ENCODE measurements at places on chromosomes 16 and 17.

- DNase-seq, result no peak
Measured at GRCh38 chr17:65797809-65798208, 236.4 kb upstream of the AXIN2 start.

GRCh38 chr17:64502809-64503208 lies 3.3 kb downstream of the DDX5 start:
- no peak for DNase-seq

DNA sequence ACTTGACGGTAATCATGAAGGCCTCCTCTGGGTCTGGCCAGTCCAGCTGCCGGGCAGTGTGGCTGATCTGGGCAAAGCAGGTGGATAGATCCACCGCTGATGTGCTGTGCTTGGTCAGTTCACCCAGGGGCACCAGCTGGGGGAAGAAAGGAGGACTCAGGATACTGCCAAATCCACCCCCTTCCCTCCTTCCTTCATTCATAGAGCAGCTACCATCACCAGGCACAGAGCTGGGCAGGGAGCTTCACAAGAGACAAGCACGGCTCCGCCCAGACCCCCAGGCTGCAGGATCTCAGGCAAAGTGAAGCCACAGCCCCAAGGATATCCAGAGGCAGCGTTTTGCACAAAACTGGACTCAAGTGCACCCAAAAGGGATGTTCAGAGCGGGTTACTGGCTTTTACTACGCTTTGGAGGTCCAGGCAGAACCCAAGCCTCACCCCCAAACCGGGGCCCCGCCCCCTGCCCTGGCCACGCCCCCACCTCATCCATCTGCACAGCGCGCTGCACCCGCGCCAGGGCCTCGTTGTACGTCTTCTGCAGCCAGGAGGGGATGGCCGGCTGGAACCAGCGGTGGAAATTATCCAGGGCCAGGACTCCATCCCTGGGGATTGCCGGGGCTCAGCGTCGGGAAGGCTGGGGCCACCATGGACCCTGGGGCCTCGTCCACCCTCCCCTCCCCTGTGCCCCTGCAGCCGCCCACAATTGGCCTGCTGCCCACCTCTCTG lies 9.1 kb downstream of the UNC13D start:
- DNase-seq, result no peak

GRCh38 chr17:4897198-4897687 lies 2.1 kb upstream of the C17orf107 start:
- DNase-seq, result no peak

DNA sequence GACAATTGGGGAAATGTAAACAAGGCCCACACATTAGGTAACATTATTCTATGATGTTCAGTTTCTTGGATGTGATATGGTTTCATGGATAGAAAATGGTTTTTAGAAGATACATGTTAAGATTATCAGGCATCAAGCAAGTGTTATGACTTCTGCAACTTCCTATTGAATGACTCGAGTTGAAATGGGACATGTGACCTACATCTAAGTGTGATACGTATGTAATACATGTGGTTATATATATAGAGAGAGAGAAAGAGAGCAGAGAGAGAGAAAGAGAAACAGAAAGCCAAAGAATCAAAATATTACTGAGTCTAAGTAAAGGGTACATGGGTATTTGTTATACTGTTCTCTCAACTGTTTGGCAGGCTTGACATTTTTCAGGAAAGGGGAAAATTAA lies 1.7 kb downstream of the TMEM170A start:
- no peak for DNase-seq

DNA sequence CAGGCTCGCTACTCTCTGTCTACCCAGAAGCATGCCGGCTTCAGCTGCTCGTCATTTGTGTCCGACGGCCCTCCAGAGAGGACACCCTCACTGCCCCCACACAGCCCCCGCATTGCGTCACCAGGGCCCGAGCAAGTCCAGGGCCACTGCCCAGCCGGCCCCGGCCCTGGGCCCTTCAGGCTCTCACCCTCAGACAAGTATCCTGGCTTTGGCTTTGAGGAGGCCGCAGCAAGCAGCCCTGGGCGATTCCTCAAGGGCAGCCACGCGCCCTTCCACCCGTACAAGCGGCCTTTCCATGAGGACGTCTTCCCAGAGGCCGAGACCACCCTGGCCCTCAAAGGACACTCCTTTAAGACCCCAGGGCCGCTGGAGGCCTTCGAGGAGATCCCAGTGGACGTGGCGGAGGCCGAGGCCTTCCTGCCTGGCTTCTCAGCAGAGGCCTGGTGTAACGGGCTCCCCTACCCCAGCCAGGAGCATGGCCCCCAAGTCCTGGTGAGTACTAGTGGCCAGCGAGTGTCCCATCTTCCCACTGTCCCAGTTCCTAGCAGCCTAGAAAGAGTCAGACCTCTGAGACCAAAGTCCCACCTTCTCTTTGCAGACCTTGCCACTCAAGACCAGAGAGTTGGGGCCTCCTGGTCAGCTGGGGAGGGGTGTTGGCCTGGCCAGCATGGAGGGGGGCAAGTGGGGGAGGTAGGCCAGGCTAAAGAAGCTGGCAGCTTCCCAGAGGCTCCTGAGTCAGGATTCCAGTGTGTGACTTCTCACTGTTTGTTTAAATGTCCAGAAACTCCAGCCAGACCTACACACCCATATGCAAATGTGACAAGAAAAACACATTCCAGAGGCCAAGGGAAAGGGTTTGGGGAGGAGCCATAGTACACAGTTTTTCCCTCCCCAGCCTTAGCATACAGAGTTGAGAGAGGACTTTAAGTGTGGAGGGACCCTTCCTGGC lies 18.6 kb downstream of the FOXN1 start:
- DNase-seq, result no peak

GRCh38 chr17:68955181-68955841 lies at the start of gene ABCA8:
Gene ABCA8, minus strand, starts transcription at chr17:68955392. Its CDS starts 13,358 bp downstream, at chr17:68942034.
- DNase-seq, result no peak

DNA sequence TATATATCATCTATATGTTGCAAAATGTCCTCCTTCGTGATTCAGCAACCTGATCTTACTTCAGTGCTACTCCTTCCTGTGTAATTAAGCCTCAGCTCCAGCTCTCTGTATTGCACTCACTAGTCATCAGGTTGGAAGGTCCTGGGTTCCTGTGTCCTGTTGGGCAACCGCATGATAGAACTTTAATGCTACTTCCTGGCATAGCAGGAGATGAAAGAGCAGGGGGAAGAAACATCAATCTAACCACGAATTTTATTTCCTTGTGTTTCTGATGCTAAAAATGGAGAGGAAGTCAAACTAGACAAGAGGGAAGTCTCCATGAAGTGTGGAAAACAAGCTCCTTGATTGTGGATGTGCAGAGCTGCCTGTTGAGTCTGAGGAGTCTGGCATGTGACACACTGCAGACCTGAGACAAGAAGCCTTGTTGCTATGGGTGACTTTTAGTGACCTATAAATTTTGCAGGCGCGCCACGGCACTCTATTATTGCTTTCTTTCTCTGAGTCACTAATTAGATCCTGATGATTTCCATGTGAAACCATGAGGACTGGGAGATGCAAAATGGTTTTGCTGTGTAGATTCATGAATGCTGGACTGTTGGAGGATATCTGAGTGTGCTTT lies 25.6 kb downstream of the IGSF6 start:
- no peak for DNase-seq

GRCh38 chr16:27722207-27722606 lies 172.3 kb downstream of the KATNIP start:
- no peak for DNase-seq

GRCh38 chr16:27199736-27200135 lies 3.6 kb upstream of the KDM8 start:
- no peak for DNase-seq

DNA sequence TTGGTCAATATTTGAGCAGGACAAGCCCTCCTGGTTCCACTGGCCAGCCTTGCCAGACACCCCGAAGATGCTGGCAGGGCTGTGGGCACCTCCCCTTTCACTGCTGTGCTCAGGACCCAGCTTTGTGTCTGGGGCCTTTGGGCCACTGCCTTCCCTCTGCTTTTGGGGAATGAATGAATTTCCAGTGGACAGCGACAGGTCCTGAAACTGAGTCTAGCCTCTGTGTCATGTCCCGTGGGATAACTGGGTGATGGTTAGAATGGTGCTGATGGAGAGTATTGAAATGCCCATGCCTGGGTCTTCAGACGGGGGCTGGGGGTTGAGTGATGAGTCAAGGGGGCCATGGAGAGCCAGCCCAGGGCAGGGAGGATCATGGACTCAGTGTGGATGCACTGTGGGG lies 135.8 kb downstream of the FOXL1 start:
- DNase-seq, result no peak

GRCh38 chr16:31008551-31008950 lies 1.9 kb downstream of the STX1B start:
- DNase-seq, result no peak

DNA sequence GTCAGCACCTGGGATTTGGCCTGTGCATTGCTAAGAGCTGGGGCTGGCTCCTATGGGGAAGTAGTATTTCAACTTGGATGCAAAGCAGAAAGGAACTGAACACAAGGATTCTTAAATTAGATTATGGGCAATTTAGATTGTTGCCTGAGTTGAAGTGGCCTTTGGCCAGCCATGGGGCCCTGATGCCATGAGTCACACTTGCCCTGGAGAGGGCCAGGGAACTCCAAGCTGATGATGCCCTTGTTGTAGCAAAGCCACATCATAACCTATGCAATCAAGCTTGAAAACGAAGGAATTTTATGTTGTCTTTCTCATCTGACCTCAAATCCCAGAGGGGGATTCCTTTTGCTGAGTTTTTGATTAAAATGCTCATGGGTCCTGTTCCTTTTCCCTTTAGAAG lies 3.9 kb upstream of the SPATA32 start:
- no peak for DNase-seq

DNA sequence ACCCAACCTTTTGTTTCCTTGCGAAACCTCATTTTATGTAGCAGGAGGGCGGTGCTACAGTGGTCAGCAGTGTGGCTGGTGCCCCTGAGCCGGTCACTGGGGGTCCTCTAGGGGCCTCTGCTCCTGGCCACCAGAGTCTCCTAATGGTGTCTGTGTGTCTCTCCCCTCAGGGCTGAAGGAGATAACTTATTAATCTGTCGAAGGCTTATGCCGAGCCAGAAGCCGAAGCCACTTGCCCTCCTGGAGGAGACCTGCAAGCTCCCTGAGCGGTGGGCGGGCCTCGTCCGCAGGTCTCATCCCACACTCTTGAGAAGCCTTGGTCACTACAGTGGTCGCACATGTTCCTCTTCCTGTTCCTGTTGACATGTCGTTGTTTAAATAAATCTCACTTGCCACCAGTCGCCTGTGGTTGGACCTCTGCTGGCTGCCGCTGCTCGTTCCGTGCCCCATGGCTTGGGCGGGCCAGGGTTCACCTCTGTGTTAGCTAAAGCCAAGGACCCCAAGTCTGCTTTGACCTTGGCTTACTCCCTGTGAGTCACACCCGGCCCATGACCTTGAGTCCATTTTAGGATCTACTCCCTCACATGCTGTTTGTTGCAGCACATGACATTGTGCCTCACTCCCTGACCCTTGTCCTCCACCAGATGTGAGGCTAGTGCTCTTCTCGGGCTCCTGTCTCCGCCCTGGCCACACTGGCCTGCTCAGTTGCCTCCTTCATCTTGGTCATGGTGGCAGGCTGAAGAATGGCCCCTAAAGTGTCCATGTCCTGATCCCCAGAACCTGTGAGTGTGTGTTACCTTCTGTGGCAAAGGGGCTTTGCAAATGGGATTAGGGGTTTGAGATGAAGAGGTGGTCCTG lies 38.7 kb upstream of the AQP8 start:
- no peak for DNase-seq

DNA sequence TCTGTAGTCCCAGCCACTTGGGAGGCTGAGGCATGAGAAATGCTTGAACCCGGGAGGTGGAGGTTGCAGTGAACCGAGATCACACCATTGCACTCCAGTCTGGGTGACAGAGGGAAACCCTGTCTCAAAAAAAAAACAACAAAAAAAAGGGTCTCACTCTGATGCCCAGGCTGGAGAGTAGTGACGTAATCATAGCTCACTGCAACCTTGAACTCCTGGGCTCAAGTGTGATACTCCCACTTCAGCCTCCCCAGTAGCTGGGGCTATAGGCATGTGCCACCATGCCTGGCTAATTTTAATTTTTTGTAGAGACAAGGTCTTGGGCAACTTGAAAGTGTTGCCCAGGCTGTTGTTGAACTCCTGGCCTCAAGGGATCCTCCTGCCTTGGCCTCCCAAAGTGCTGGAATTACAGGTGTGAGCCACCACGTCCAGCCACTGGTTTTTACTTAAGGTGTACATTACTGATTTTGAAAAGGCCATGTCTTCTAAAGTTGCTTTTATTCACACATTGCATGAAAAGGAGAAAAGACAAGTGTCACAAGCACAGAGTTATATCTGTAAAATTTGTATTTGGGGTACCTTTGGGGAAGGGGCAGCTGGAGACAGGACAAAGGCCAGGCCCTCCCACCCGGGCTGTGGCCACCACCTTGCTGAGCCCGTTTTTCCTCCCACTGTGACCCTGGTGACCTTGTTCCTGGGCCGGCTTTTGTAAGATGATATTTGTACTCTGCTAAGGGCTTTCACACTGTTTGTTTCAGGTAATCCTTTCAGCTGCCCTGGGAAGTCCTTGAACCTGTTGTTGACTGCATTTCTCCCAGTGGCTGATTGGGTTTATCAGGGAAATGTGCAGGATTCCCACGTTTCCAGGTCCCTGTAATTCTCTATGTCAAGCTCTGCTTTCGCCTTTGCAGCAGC lies 11.5 kb downstream of the GPT2 start:
- DNase-seq, result no peak

- no peak for DNase-seq
Measured at GRCh38 chr17:66789093-66789492, 45.8 kb upstream of the CACNG5 start.

DNA sequence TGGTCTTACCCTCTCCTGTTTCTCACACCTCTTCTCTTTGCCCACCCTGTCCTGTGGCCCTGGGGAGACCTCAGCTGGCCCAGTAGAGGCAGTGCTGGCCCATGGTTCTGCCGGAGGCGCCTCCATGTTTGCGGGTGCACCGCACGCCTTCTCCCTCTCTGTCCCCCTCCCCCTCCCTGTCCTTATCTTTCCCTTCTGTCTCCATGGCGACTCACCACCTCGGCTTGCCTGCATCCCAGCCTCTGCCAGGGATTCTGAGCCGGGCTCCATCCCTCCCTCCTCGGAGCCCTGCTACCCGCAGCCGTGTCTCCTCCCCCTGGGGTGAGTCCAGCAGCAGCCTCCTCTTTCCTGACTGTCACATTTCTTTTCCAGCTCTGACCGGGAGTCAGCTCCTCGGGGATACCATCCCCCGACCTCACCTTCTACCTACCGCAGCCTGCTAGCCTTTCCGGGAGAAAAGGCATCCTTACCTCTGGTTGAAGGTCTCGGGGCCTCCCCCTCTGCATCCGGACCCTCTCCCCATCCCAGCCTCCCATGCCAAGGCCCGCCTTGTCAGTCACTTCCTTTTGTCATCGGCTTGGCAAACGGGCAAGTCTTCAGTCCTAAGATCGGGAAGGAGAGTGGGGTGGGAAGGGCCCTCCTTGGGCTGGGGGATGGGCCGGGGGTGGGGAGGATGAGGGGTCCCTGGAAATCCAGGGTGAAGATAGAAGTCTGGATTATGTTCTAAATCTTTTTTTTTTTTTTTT lies at the start of gene RNF112:
Gene RNF112 (plus strand): TSS at position 358 of the 746 bp plus-strand sequence. CDS start 177 bp downstream, at position 535.
- DNase-seq, result no peak

All from stimulated activated CD8-positive, alpha-beta memory T cell treated with anti-CD3 and anti-CD28 coated beads, Interleukin-2, amount 100 ng/mL, for 1 hour (primary cell).